ENCODE measurements at places on chromosomes 11 and 22.
A peak's percentile ranks its signal among the peaks of the same experiment; 100 is the strongest.

GRCh38 chr11:119418759-119419158 is 4.2 kb downstream of the THY1 start:
- DNase-seq = no peak

DNA sequence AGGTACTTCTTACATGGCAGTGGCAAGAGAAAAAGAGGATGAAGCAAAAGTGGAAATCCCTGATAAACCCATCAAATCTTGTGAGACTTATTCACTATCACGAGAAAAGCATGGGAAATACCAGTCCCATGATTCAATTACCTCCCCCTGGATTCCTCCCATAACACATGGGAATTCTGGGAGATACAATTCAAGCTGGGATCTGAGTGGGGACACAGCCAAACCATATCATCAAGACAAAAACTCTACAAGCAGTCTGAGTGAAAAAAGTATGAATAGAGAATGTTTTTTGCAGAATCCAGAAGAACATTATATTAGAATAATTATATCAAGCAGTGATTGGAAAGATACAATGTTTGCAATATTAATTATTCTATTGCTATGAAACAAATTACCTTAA is 893.7 kb downstream of the FAM181B start:
- DNase-seq = no peak

DNA sequence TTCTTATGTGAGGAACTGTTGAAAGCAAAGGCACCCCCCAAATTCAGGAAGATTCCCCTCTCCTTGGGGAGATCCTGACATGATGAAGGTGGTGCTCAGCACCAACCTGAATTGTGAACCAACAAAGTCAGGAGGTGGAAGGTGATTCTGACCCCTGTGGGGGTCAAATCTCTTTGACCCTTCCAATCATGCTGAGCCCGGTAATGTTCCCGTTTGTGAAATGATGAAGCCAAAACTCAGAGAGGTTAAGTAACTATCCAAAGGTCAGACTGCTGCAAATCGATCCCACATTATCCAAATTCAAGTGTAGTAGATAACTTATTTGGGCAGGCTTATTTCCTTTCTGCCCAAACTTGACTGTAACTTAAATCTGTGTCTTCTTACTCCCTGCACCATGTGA is 19.1 kb downstream of the SERPING1 start:
- no peak for DNase-seq

DNA sequence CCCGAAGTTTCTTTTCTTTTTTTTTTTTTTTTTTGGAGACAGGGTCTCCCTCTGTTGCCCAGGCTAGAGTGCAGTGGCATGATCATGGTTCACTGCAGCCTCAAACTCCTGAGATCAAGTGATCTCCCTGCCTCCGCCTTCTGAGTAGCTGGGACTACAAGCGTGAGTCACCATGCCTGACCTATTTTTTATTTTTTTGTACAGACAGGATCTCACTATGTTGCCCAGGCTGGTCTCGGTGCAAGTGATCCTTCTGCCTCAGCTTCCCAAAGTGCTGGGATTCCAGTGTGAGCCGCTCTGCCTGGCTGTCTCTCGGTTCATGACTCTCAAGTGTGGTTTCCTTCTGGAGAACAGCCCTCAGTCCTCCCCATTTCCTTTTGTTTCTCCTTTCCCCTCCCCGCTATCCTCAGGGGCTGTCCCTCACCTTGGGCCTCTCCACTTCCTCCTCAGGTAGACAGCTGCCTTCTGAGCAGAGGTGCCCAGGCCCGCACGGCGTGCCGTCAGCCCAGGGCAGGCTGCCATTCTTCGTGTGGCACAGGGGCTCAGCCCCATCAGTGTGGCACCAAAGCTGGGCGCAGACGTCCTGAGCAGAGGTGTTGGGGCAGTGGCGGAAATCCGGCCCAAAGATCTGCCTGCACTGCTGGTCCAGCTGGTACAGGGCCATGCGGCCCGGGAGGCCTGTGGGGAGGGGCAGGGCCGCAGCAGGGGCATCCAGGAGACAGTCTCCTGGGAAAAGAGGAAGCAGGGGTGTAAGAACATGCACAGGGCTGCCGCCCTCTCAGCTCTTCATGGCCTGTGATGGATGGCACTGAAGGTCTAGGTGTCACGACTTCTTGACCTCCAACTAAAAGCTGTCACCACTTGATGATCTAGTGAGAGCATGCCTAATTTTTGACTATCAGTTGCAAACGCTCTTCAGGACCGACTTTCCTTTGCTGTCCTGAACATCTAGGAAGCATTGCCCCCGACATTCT is 14.0 kb downstream of the ADAMTS8 start:
- DNase-seq = no peak

DNA sequence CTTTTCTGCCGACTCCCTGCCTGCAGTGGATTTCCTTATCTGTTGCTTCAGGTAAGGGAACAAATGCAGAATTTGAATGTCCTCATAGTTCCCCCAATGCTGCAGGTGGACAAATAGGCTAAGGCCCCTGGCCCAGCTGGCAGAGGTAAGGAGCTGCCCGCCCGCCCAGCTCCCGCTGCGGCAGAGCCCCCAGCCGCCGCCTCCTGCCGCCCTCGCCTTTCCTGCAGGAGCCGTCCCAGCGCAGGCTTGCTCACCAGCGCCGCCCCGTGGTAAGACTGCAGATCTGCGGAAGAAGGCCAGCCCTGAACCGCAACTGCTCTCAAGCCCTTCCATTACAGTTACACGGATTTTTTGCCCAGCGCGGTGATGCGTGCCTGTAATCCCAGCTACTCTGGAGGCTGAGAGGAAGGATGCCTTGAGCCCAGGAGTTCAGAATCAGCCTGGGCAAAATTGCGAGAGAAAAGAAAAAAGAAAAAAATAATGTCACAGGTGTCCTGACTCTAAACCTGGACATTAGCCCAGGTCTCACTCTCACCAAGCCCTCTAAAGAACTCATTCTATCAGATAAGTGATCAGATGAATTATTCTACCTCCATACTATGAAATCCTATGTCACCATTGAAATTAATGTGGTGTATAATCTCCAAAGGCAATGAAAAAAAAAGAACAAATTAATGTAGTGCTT is 51.2 kb upstream of the EMID1 start:
- peak; percentile 38 for DNase-seq

GRCh38 chr11:125114518-125114917 is 3.1 kb upstream of the TMEM218 start:
- DNase-seq = no peak

Data from activated T-cell treated with anti-CD3 and anti-CD28 coated beads for 4 hours (primary cell).